ENCODE measurements at places on chromosomes 7 and 10.

DNA sequence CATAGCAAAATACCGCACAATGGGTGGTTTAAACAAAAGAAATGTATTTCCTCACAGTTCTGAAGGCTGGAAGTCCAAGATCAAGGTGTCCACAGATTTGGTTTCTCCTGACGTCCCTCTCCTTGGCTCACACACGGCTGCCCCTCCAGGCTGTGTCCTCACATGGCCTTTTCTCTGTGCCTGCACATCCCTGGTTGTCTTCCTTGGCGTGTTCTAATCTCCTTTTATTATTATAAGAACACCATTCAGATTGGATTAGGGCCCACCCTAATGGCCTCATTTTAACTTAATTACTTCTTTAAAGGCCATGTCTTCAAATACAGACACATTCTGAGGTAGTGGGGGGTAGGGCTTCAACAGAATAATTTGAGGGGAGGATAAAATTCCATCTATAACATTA is 87.9 kb downstream of the FZD1 start:
- H3K4me1 ChIP-seq, result no peaks in the 10 kb centered on the region
- peaks cover 4% of the 10 kb centered on the region for H3K27me3 ChIP-seq
- DNase-seq, result no peak
- H3K4me3 ChIP-seq, result no peak overlapping the region

- no peak overlapping the region for H3K4me3 ChIP-seq
- H3K27ac ChIP-seq, result no peak overlapping the region
- H3K4me1 ChIP-seq, result no peaks in the 10 kb centered on the region
- DNase-seq, result no peak
Measured at GRCh38 chr7:31121601-31122000, 69.5 kb downstream of the ADCYAP1R1 start.

DNA sequence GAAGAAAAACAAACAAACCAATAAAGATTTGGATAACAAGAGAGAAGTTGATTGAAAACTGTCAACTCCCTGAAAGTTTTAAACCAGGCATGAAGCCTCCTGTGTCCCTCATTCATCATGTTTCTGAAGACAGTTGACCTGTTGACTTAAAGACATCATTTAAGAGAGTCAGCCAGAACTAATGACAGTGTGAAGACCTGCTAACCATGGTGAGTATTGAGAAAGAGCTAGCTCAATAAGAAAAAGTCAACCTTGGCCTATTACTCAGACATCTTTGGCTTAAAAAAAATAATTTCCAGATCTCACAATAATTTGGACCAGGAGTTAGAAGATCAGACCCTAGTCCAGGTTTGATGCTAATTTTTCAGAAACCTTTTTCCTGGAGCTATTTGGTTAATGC is 45.3 kb upstream of the ANKRD1 start:
- no peaks in the 10 kb centered on the region for H3K4me1 ChIP-seq
- no peak overlapping the region for H3K4me3 ChIP-seq
- no peaks in the 10 kb centered on the region for H3K36me3 ChIP-seq
- peaks cover 25% of the 10 kb centered on the region for H3K27me3 ChIP-seq
- DNase-seq, result no peak

- DNase-seq, result no peak
- H3K27me3 ChIP-seq, result no peaks in the 10 kb centered on the region
- H3K4me1 ChIP-seq, result no peaks in the 10 kb centered on the region
- no peaks in the 10 kb centered on the region for H3K36me3 ChIP-seq
Measured at GRCh38 chr7:125636320-125636962, 706.8 kb upstream of the POT1 start.

DNA sequence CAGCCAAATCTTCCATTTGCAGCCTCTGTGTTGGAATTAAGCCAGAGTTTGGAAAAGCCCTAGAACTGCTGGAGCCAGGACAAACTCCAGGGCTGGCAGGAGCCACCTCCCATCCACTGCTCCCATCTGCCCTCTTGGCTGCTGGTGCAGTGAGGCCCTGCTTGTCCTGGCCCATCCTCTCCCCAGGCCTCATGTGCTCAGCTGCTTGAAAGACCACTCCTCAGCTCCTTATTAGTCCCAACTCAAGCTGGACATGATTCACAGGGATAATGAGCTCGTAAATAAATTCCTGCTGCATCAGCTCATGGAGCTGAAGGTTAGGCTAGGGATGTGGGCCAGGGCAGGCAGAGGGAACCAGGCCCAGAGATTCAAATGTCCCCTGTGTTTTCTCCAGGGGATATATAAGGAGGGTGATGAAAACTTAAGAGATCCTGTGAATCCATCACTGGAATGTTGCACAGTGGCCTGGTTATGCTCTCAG is 282.8 kb downstream of the RPS24 start:
- peaks cover 16% of the 10 kb centered on the region for H3K4me1 ChIP-seq
- no peak overlapping the region for H3K27ac ChIP-seq
- DNase-seq, result no peak
- no peaks in the 10 kb centered on the region for H3K36me3 ChIP-seq
- peaks cover 19% of the 10 kb centered on the region for H3K27me3 ChIP-seq

DNA sequence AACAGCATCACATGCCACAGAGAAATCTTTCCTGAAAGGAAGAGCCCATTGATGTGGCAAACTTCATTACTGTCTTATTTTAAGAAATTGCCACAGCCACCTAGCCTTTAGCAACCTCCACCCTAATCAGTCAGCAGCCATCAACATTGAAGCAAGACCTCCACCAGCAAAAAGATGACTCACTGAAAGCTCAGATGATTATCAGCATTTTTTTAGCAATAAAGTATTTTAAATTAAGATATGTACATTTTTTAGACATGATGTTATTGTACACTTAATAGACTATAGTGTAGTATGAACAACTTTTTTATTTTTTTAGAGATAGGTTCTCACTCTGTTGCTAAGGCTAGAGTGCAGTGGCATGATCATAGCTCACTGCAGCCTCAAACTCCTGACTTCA is 14.8 kb downstream of the STEAP1B start:
- no peak overlapping the region for H3K27ac ChIP-seq
- no peak overlapping the region for H3K4me3 ChIP-seq

DNA sequence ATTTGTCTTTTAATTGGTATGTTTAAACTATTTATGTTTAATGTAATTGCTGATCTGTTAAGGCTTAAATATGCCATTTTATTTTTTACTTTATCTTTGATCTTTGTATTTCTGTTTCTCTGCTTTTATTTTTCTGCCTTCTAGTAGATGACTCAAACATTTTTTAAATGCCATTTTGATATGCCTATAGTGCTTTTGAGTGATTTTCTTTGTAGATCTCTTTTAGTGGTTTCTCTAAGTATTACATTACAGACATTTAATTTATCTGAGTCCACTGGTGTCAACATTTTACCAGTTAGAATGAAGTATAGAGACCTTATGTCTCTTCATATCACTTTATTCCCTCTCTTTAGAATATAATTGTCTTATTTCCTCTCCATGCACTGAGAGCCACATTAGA is 32.7 kb downstream of the IL6 start:
- H3K36me3 ChIP-seq, result no peaks in the 10 kb centered on the region
- H3K27ac ChIP-seq, result no peak overlapping the region
- no peak for DNase-seq
- H3K27me3 ChIP-seq, result peaks cover 27% of the 10 kb centered on the region

Measured in activated naive CD4-positive, alpha-beta T cell treated with anti-CD3 and anti-CD28 coated beads, Interleukin-2, amount 10 ng/mL, durations not matched to agents 7 days and 5 days (primary cell).